GM13976 (cell line): ENCODE measurements at places on chromosomes 3 and 15.

DNA sequence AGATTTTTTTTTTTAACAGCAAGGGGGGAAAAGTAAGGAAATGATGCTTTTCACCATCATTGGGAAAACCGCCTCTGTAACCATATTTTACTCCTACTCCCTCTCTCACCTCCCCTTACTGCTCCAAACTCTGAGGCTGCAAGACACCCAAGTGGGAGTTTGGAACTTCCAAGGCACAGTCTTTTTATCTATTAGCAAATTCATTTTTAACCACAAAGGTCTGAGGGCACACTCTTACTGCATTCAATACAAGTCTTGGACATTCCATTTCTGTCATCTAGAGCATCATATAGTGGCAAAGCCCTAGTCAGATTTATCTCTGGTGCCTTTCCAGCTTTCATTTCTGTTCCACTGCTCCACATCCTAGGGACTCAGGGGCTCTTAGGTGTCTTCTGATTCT is 13.2 kb downstream of the FAM162A start:
- no peak for DNase-seq

GRCh38 chr15:52093539-52094510 is 18.8 kb downstream of the BCL2L10 start:
- no peak for DNase-seq

DNA sequence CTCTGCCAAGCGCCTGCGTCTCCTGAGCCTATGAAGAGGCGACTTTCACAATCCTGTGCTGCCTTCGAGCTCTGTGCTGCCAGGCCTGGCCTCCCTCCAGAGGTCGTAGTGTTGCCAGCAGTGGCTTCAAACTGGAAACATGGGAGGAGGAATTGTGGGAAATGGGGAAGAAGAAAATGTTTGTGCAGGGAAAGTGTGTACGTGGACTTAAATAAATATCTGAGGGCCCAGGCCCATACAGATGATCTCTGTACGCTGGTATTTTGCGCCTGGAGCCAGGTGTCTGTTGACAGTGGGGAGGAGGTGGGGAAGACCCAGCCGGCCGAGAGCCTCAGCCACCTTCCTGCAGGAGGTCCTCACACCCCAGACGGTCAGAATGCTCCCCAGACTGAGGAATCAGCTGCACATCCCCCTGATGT is 44.6 kb downstream of the ZBTB38 start:
- no peak for DNase-seq

DNA sequence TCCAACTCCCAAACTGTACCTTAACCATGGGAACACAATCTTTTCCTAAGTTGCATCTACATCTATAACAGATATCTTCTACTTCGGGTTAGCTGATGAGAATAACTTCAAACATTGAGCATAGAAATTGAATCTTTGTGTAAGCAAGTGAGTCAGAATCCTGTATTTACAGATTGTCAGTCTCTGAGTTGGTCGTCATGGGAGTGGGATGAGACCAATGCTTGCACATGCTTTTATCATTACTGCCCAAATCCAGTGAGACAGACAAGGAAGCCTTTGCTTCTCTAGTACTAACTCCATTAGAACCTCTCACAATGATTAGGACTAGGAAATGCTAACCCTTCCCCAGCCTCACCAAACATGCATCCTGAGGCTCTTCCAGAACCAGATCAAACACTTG is 587.1 kb upstream of the ZNF717 start:
- no peak for DNase-seq

DNA sequence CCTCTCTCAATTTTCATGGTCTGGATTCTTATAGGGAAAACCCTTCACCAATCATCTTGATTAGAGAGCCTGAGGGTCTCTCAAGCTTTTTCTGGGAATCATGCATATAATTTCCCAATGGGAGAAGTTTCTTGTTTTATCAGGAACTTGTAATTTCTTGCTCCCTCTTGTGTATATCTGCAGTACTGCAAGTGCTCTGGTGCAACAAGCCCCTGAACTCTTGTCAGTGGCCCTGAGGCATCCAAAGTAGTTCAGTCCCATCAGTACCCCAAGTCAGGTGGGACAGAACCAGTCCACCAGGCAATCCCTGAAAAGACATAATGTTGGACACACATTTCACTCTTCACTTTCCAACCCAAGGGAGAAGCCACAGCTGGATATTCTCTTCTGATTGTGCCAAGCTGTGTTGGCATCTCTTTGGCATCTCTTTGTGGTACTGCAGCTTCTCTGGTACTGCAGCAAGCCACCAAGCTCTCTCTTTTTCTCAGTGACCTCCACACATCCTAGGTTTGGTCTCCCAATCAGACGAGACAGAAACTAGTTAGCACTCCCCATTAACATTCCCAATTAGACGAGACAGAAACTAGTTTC is 214.5 kb downstream of the ZIC4 start:
- no peak for DNase-seq

DNA sequence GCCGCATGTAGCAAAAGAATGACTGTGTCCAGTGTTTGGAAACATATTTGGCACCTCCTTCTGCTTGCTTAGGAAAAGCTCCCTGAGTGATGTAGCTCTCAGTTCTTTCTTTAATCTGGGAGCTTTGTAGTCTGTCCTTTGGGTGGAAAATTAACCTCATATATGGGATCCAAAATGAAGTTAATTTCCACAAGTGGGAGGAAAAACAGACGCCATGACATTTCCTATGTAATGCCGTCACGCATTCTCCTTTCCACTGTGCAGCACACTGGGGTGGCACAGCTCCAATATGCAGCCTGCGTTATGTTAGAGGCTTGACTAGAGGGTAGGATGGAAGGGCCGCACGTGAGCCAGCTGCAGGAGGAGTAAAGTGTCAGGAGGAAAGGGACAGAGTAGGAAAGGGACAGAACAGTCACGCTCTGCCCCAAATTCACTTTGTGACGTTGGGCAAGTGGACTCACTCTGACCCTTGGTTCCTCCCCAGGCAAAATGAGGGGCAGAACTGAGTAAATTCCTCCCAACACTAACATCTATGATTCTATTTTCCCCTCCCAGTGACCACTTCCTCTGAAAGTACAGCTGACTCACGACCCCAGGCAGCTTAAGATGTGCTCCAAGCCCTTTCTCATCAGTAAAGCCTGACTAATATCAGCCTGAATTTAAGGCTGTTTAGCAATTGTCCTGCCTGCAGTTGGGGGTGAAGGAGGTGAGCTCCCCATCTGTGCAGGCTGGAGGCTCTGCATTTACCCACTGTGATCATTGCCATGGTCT is 176.5 kb upstream of the PFN2 start:
- peak; percentile 10 for DNase-seq

GRCh38 chr3:128351546-128351945 is 115.1 kb downstream of the DNAJB8 start:
- no peak for DNase-seq

DNA sequence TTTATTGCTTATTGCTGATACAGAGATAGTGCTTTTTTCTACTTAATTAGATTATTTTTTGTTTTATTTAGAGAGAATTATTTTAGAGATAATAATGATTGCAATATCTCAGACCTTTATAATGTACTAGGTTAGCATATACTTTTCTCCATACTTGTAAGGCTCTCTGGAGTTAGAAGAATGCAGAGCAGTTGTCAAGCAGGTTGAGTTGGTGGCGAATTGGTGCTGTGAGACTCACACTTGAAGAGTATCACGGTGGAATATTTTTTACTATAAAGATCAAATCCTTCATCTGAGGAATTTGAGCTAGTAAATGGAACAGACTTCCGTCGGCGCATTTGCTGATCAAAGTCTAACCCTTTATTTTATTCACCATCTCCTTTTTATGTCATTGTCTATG is 47.3 kb upstream of the MDFIC2 start:
- no peak for DNase-seq

GRCh38 chr15:95475067-95475466 is 855.4 kb upstream of the NR2F2 start:
- DNase-seq: no peak

GRCh38 chr15:98875309-98875708 is 132.3 kb downstream of the PGPEP1L start:
- DNase-seq: no peak

DNA sequence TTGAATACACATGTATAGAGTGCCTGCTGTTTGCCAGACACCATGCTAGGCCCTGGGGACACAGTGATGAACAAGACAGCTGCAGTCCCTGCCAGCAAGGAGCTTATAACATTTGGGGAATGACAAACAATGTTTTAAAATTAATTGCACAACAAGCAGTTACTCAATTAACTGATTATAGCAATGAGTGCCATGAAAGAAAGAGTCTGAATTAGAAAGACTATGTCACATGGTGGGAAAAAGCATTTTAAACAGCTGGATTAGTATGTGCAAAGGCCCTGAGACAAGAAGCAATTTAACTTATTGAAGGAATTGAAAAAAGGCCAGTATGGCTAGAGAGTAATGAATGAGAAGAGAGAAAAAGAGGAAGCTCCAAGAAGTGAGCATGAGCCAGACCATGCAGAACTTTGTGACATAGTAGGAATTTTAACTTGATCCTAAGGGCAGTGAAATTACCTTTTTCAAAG is 64.5 kb upstream of the PLXNA1 start:
- DNase-seq: no peak

GRCh38 chr3:13020159-13020750 is 53.0 kb downstream of the IQSEC1 start:
- no peak for DNase-seq

GRCh38 chr3:3464131-3464530 is 284.6 kb upstream of the CRBN start:
- no peak for DNase-seq

GRCh38 chr3:40290396-40290795 is 19.1 kb upstream of the EIF1B start:
- DNase-seq: no peak

DNA sequence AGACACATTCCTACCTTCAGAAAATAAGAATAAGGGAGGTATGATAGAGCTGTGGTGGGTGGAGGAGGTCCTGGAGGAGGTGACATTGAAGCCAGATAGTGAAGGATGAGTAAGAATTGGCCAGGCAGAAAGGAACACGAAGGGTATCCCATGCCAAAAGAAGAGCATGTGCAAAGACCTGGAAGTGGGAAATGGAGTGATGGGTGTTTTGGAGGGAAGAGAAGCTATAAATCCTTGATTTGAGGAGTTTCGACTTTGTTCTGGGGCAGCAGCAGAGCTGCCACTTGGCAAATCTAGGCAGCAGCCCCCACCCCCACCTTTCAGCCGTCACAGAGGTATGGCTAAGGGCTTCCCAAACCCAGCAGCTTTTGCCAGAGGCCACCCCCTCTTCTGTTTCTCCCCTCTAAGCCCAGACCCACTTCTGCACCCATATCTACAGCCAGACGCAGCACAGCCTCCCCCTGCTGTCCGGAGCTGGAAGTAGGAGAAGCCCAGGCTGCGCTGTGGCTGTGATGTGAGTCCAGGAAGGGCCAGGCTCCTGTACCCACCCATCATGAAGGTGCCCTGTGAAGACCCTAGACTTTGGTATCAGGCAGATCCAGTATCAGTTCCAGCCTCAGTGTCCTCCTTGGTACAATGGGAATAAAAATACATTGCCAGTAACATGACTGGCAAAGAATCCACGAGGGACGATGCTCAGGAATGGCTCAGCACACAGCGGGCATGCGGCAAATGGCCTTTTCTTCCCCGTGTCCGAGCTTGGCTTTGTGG is 188.7 kb upstream of the LINGO1 start:
- peak; percentile 79 for DNase-seq
